ENCODE measurements at places on chromosomes 3 and 15.

DNA sequence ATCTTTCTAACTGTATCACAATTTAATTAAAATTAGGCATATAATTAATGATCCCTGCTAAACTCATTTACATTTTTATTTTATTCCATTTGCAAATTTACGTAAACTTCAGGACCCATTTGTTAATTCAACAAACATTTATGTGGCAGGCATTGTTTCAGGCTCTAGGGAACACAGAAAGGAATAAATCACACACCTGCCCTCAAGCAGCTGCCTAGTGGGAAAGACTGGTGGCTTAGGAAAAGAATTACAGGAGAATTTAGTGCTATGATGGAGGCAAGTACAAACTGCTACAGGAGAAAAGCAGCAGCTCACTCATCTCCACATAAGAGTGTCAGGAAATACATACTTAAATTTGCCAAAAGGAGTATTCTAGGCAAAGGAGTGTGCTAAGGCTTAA, 11.2 kb downstream of the CBLB start:
- DNase-seq = no peak

DNA sequence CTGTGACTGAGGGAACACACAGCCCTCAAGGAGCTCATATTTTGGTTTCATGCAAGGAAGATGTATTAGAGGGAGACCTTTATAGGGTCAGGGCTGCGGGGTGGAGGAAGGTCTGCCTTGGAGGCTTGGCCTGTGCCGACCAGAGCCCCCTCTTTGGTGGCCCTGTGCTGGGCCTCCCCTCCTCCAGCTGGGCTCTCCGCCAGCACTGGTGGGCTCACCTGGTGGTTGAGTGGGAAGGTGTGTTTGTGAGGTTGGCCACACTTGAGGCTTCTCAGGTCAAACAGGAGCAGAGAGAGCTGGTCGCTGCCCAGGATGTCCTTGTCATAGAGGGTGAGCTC, 2.6 kb downstream of the PLA2G4F start:
- DNase-seq = no peak

DNA sequence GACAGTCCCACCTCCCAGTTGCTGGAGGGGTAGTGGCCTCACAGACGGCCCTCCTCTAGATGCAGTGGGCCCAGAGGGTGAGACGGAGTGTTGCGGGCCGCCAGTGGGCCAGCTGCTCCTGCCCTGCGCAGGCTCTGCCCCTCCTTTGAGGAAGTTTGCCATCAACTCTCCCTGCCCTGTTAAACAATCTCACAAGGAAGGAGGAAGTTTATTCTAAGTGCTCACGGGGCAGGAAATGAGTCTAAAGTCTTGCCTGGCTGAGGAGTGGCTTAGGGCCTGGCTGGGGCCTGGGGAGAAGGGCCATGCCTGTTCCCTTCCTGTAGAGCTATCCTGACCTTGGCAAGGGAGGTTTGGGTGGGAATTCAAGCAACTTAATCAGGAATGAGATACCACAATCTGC, at the start of gene FAM3D:
TSS of gene FAM3D (minus strand) at position 92 of the 400 bp plus-strand sequence. CDS start 11,211 bp downstream, outside the sequence.
- peak; percentile 44 for DNase-seq

DNA sequence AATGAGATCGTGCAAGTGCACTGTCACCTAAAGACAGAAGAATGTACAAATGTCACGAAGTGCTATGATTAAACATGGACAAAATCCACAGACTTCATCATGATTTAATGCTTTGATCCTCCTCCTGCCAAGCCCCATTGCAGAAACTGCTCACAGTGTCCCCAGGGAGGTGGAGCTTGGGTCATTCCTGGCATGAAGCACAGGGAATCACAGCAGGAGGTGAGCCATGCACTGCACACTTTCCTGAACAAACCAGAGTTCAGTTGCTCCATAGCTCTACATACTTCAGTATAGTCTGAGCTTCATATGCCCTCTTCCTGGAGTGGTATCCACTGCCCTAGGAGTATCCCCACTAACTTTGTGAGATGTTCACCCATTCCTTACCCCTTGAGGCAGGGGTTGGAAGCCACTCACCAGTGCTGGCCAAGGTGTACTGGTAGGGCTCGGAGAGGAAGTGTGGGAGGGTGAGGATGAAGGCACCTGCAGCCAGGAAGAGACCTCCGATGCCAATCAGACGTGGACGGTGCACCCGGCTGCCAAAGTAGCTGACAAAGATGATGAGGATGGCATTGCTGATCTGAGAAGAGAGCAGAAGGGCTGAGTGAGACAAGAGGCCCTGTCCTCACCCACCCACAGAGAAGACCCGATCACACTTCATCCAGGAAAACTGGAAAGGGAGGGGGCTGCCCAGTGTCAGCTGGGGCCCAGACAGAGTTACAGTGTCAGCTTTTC, 56.3 kb downstream of the SLCO2A1 start:
- DNase-seq = no peak

- no peak for DNase-seq
Observed at GRCh38 chr3:152209776-152210175, 59.0 kb upstream of the MBNL1 start.

DNA sequence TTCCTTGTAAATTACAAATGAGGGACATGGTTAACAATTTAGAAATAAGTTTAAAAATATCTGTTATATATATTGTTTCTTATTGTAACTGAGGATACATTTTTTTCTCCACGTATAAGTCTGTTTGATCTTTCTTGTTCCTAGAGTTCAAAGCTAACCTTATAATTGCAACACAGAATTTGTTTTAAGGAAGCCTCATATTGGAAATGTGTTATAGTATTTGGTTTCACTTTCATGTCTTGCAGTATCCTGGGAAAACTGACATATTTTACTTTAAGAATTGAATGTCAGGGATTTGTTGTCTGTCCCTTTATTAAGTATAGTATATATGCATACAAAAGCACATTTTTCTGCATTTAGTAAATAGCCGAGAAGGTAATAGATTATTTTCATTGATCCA, 23.5 kb upstream of the NIT2 start:
- no peak for DNase-seq

GRCh38 chr3:45647148-45647619, 42.0 kb upstream of the SACM1L start:
- peak; percentile 94 for DNase-seq

DNA sequence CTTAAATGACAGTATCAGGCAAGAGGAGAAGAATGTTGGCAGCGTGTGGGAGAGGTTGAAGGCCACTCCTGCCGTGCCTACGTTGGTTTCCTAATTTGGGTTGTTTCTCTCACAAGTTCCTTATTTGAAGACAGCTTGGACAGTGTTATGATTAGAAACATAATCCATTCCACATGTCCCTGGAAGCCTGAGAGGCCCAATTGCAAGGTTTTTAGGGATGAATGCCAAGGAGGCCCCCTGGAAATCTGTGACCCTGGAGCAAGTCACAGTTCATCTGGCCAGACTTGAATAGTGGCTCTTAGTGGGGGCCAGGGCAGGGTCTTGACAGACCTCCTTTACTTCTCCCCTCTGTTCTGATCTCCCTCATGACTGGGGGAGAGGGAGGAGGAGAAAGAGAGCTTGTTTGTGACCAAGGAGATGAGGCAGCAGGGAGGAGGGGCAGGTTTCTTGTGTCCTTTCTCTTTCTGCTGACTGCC, 584.4 kb upstream of the TBL1XR1 start:
- no peak for DNase-seq

GRCh38 chr15:88512601-88513000, 33.9 kb downstream of the DET1 start:
- peak; percentile 76 for DNase-seq

DNA sequence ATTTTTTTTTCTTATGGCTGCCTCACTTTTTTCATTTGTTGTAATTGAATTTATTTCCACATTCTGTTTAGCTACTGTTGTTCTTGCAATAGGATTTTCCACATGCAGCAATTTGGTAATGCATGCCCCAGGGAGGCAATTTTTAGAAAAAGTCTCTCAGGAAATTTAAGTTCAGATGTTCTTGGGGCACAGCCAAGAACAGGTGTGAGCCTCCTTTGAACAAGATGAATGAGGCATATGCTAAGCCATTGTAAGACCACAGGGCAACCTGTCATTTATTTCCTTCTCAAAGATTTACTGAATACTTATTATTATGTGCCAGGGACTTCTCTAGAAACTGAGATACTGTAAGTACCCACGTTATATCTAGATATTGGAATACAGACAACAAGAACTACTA, 549.5 kb downstream of the DIPK2A start:
- DNase-seq = no peak

DNA sequence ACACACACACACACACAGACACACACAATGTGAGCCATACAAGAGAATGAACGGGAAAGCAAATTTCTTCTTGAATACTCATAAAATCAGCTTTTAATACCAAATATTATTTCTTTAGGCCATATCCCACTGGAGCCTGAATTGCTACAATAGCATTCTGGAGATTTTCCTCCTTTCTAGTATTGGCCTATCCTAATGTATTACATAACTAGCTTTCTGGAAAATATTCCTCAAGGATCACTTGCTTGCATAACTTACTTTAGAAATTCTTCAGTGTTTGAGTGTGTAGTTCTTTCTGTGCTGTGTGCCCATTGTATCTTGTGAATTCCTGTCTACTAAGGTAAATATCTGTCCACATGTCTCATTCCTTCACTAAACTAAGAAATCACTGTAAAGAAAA, 351.0 kb upstream of the MCTP2 start:
- no peak for DNase-seq

DNA sequence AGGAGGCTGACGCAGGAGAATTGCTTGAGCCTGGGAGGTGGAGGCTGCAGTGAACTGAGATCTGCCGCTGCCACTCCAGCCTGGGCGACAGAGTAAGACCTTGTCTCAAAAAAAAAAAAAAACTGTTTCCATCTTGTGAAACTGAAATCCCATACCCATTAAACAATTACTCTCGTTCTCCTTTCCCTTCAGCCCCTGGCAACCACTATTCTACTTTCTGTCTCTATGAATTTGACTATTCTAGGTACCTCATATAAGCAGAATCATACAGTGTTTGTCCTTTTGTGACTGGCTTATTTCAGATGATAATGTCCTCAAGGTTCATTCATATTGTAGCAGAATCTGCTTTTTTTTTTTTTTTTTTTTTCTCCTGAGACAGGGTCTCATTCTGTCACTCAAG, 51.5 kb upstream of the UBE2E1 start:
- DNase-seq = no peak

GRCh38 chr15:98177966-98178592, 217.6 kb downstream of the ARRDC4 start:
- peak; percentile 81 for DNase-seq

DNA sequence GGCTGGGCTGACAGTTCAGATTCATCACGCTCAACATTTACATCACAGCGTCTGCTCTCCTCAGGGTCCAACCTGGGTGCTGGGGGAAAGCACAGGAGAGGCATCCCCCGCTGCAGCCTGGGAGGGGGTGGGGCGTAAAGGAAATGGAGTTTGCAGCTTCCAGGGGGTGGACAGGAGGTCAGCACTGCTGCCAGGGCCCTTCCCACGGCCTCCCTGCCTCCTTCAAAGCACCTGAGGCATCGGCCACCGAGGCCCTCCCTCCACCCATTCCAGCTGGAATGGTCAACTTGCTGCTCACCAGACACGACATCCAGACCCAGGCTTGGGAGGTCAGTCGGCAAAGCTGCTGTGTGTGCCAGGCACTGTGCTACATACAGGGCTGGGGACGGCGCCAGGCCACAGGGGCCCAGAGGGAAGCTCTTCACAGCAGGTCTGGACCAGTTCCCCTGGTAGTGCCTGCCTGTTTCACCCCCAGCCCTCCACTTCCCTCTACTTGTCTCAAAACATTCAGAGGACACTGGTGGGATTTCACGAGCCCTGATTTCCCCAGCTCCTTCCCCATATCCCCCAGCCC, 120.7 kb downstream of the ANP32A start:
- DNase-seq = no peak

- DNase-seq = no peak
Observed at GRCh38 chr3:193046371-193046770, 128.7 kb upstream of the MB21D2 start.

DNA sequence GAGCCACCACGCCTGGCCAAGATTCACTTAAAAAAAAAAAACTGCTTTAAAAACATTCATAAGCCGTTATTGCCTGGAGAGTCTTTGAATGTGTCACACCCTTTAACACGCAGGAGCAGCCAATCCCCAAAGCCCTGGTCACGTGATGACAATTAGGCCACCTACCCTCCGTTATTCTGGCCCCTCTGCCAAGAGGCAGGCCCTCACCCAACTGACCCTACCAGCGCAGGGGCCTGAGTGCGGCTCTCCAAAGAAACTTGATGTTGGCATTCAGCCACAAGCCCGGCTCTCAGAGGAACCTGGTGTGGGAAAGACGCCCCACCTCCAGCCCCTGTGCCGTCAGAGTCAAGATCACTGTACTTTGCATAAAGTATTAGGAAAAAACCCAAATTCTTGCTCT, 11.6 kb upstream of the MUC4 start:
- no peak for DNase-seq

GRCh38 chr15:85408270-85408746, 27.9 kb downstream of the AKAP13 start:
- DNase-seq = no peak

DNA sequence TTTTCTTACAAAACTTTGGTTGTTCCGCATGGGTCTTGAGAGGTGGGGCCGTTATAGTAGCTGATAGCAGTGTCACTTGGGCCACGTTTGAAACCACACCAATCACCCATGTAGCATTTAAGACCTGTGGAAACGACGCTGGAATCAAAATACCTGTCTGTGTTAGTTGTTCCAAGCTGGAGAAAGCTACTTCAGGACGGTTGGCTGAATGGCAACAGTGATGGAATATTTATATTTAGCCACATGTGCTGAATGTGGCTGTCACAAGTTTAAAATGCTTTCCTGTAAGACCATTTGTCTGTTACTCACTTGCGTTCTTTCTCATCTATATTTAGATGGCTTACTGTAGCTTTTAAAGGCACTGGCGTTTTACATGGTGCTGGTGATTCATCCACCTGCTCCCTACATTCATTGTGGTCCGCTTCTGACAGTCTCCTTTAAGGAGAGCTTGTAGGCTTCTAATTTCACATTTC, 1.4 kb downstream of the DNAJA4 start:
- peak; percentile 42 for DNase-seq

DNA sequence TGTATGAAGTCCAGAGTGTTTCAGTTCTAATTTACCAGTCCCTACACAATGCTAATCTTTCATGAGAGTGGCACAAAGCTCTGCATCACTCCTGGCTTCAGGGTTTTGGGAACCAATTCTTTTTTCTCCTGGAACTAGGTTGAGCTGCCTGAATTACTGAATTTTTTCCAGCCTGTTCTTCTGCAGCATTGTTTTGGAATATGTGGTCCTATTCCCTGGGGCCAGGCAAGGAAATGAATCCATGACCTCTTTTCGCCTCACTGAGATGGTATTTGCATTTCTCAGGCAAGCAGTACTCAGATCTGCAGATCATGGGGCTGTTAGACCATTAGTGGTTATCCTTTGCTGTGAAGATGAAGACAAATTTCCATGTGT, 25.6 kb upstream of the GPR171 start:
- DNase-seq = peak; percentile 54

- peak; percentile 64 for DNase-seq
Observed at GRCh38 chr3:188772886-188773285, 398.9 kb upstream of the TPRG1 start.

DNA sequence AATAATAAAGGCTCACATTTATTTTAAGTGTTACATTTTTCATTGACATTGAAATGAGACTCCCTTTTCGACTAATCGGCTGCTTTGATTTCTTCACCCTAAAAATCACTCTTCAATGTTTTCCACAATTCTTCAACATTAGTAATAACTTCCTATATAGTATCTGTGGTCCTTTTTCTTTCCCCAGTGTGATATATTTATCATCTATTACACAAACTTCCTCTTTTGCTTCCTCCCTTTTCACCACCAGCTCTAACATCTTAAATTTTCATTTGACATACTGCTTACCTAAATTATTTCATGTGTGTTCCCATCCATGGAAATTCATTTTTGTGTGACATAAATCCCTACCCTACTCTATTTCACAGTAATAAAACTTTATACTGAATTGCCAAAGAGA, 244.4 kb downstream of the TIGIT start:
- no peak for DNase-seq
